Stimulated activated naive CD4-positive, alpha-beta T cell treated with Interleukin-2 at 50 U/mL for 16 hours (primary cell): ENCODE measurements at places on chromosomes 6 and 20.

DNA sequence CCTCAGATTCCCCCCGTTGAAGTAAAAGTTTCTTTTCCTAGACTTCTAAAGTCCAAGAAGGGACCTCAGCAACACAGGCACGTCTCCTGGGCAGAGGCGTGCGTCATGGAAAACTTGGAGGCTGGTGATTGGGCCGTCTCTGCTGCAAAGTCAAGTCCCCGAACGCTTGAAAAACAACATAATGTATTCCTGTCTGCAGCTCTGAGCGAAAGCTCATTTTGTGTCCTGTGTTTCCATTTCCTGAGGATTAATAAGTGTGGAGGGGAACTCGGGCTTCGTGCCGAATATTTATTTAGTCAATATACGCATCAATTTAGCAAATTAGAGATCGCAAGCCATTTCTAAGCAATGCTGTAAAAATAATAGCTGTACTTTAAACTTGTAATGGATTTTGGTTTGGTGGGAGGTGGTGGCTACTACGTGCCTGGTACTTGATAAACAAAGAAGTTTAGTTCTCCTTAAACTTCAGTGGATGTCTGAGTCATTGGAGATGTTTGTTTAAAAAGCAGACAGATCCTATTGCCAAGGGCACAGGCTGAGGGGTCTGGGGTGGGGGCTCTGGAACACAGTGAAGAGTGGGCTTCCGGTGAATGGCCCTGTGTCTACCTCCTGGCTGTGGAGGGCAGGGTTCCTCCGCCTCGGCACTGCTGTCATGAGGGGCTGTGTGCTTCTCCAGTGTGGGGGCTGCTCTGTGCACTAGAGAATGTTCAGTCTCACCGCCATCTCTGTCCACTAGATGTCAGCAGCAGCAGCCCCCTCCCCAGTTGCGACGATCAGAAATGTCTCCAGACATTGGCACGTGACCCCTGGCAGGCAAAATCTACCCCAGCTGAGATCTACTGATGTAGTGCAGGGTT is 21.8 kb downstream of the PCK1 start:
- DNase-seq: no peak

DNA sequence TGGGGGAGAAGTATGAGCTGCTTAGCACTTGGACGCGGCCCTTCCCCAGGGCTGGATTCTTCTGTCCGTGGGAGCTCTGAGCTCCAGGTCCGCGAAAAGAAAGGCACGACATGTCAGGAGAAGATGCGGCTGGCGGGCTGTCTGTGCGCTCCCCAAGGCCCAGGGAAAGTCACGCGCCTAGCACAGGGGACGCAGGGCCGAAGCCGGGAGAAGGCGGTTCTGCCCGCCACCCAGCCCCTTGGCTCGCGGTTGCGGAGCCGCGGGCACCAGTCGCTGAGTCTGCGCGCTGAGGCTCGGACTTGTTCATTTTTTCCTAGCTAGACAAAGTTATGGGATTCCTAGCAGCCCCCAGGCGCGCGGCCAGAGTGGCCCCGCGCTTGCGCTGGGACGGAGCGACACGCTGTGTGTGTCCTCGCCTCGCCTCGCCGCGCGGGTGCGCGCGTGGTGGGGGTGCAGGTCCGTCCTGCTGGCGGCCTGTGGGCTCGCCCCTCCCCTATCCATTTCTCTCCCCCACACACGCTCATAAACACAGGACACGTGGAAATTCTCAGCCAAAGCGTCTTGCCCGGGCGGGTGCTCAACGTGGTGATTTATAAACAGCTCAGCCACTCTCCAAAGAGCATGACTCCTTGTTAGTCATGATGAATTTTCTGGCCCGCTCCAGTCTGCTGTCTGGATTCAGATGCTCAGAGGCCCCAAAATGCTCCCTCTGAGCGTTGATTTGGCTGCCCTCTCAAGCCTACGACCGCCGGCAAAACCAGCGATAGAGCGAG is 1.9 kb upstream of the POU3F2 start:
- DNase-seq: no peak

- no peak for DNase-seq
These were observed 240.5 kb downstream of the NRN1 start for GRCh38 chr6:5766260-5766659.

GRCh38 chr20:41342474-41343464 is 2.1 kb downstream of the LPIN3 start:
- no peak for DNase-seq

DNA sequence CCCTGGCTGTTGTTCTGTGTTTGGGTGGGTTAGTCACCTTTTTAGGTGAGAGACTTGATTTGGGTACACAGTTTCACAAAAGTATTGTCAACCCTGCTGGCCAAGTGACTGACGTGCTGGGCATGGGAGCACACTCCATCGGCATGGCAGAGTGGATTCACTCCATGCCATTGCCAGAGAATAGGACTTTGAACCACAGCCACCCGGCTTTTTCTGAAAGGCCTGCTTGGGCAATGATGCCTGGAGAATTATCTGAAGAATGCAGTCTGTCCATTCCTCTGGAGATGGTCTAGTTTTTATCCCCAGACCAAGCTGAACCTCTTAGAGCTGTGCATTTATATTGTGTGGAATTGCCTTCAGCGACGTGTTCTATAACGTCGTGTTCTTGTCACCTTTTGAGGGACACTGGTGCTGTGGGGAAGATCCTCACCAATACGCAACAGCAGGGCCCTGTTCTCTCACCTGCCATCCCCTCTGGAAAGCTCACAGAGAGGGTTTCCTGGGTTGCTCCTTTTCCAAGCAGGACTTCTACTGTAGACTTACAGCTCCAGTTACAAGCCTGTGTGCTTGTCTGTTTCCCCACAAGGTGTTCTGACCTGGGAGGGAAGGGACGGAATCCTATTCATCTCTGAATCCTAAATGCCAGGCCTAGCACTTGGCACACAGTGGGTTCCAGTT is 183.4 kb upstream of the AKAP12 start:
- DNase-seq: no peak

GRCh38 chr20:64137598-64138031 is 26.6 kb upstream of the MYT1 start:
- DNase-seq: no peak

GRCh38 chr20:19511931-19512330 is 246.1 kb upstream of the RIN2 start:
- DNase-seq: no peak

DNA sequence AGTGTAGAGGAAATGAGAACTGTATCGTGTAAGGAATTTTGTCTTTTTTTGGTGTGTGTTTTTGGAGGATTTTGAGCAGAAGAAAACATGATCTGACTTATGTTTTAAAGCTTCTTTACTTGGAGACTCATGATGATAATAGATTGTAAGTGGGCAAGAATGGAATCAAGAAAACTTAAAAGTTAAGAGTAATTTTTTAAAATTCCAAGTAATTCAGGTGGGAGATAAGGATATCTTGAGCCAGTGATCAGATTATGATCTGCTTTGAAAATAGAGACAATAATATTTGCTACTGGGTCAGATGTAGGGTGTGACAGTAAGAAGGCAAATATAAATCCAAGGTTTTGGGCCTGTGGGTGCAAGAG is 734 bp downstream of the ZSCAN26 start:
- no peak for DNase-seq

DNA sequence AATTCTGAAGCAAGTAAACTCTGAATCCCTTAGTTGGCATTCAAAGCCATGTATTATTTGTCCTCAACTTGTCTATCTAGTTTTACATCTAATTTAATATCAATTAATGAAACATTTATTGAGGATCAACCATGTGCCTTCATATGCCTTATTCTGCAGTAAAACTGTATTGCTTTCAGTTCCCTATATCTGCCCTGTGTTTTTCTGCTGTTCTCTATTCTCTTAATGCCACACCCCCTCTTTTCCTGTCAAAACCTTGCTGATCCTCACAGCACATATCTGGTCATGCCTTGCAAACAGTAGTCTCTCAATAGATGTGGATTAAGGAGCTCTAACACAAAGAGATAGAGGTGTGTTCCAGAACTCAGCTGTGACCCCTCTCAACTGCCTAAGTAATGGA is 2.0 kb downstream of the FIG4 start:
- no peak for DNase-seq
